Vagina (tissue), 2 donors: ENCODE measurements at places on chromosomes 5 and 9. TPM values are rescaled to one million over a fixed set of nuclear protein-coding genes. Genes with fewer than 3 reads are reported as not detected.

PPP3R2 gene
- not detected for total RNA-seq

LCN15 gene
- total RNA-seq: not detected

ZNF483 gene
- 8.8 TPM for total RNA-seq

ANKRD18B gene
- total RNA-seq: 5.9 TPM

- DNase-seq: no peak
These were observed 63.8 kb downstream of the PDZD2 start for GRCh38 chr5:31702712-31703111.

DNA sequence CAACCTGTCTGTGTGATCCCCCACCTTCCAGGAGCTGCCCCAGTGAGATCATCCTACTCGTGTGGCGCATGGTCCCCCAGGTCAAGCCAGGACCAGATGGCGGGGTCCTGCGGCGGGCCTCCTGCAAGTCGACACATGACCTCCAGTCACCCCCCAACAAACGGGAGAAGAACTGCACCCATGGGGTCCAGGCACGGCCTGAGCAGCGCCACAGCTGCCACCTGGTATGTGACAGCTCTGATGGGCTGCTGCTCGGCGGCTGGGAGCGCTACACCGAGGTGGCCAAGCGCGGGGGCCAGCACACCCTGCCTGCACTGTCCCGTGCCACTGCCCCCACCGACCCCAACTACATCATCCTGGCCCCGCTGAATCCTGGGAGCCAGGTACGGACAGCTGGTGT is 43.7 kb downstream of the RGS3 start:
- no peak for DNase-seq

- no peak for DNase-seq
These were observed 38.5 kb upstream of the MPDZ start for GRCh38 chr9:13318027-13318426.

GRCh38 chr9:69759021-69759420 is 790 bp downstream of the PTAR1 start:
- DNase-seq: no peak

- DNase-seq: no peak
These were observed 65.5 kb upstream of the POU4F3 start for GRCh38 chr5:146273109-146273508.

GRCh38 chr9:105218673-105219072 is 25.8 kb upstream of the SLC44A1 start:
- DNase-seq: no peak

DNA sequence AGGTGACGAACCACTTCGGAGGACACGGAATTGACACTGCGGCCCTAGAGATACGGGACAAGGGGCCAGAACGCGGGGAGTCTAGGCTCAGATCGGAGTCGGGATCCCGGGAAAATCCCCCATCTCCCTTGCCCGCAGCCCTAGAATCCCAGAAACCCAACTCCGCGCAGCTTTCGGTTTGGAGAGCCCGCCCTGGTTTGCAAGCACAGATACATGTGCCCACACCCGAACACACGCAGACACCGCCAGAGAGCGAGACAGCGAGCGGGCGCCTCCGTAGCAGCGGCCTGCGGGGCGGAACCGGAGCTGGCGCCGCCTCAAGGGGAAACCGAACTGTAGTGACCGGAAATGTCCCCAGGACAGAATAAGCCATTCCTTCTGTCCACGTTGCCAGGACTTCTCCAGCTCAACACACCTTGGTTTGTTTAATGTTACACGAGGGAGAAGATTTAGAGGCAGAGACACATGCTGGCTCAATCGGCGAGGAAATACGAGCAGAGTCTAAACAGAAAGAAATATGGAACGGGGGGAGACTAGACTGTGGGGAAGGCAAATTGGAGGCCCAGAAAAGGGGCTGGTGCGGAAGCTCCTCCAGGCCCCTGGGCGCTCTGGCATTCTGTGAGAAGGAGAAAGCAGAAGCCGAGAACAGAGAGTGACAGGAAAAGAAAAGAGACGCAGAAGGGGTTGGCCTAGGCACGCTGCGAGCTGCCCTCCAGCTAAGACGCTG is 2.9 kb upstream of the PAX5 start:
- no peak for DNase-seq

GRCh38 chr9:92058026-92058425 is 57.2 kb downstream of the SPTLC1 start:
- no peak for DNase-seq
